Esophagus squamous epithelium (tissue), 5 donors: ENCODE measurements at places on chromosomes 3 and 15. TPM values are rescaled to one million over a fixed set of nuclear protein-coding genes. Genes with fewer than 3 reads are reported as not detected.

DNA sequence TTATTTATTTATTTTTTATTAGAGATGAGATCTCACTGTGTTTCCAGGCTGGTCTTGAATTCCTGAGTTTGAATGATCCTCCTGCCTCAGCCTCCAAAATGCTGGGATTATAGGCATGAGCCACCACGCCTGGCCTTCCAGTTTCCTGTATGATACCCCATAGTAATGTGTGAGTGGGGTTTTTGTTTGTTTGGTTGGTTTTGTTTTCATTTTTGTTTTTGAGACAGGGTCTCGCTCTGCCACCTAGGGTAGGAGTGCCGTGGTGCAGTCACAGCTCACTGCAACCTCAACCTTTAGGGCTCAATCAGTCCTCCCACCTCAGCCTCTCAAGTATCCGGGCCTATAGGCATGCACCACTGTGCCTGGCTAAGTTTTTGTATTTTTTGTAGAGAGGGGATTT, 30.9 kb downstream of the GOLM2 start:
- DNase-seq, result no peak

GUCA1C gene
- total RNA-seq, result not detected

C3orf85 gene
- total RNA-seq, result not detected

GPR15 gene
- total RNA-seq, result 2.7 TPM

DNA sequence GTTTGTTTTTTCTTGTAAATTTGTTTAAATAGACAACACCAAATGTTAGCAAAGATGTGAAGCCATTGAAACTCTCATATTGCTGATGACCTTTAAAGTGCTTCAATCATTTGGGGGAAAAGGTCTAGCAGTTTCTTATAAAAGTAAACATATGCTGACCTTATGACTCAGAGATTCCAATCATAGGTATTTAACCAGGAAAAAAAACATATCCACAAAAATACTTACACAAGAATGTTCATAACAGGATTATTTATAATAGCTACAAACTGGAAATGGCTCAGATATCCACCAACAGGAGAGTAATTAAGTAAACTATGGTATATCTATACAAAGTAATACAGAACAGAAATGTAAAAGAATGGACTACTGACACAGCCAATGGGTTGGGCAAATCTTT, 27.1 kb upstream of the RORA start:
- DNase-seq, result no peak

- DNase-seq, result no peak
Measured at GRCh38 chr3:9743548-9743947, 6.2 kb upstream of the OGG1 start.

DNA sequence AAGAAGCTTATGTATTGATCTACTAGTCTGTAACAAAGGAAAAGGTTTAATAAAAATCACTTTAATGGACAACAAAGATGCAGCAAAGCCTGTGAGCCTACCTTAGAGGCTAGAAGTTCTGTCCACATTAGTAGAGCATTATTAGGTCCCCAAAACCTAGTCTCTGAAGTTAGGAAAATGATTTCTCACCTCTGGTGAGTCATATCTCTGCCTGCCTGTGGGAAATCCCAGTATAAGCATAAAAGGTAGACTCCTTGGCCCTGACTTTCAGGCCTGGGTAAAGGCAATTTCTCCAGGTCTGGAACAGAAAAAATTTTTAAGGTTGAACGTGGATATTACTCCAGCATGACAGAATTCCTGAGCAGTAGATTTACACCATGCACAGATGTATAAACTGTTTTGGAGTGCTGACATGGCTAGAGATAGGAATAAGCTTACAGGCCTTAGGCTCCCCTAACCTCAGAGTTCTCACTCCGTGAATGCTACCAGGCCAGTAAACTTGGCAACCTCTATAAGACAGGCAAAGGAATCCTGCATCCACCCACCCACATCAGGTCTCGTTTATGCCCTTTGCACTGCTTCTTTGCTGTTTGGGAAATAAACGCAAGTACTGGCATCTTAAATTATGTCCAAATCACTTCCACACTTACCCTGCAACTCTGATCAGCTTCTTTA, 104.1 kb downstream of the SERPINI1 start:
- no peak for DNase-seq

DNA sequence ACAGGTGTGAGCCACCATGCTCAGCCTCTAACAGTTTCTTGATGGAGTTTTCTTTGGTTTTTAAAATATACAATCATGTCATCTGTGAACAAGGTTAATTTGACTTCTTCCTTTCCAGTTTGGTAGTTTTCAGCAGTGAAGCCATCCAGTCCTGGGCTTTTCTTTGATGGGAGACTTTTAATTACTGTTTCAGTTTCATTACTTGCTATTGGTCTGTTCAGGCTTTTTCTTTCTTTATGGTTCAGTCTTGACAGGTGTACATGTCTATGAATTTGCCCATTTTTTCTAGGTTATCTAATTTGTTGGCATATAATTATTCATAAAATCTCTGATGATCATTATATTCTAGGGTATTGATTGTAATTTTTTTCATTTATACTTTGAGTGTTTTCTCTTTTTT, 36.8 kb downstream of the PFN2 start:
- no peak for DNase-seq

GNAT1 gene
- total RNA-seq, result not detected

GRCh38 chr3:136276049-136276755, 26.1 kb downstream of the PCCB start:
- no peak for DNase-seq

DNA sequence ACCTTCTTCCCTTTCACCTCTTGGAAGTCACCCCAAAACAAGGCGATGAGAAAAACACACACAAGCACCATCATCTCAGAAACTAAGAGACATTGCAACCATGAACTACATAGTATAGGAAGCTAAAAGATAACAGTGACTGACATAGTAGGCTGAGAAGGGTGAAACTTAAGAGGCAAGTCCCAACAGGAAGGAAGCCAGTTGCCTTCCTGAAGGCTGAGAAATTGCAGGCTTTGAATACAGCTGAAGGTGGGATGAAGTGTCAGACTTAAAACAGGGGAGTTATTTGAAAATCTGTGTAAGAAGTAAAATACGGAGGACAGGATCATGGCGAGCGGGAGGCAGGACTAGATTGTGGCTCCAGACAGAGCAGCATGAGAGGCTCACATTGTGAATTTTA, 27.8 kb downstream of the SLC27A2 start:
- no peak for DNase-seq

NME9 gene
- total RNA-seq, result not detected

DNA sequence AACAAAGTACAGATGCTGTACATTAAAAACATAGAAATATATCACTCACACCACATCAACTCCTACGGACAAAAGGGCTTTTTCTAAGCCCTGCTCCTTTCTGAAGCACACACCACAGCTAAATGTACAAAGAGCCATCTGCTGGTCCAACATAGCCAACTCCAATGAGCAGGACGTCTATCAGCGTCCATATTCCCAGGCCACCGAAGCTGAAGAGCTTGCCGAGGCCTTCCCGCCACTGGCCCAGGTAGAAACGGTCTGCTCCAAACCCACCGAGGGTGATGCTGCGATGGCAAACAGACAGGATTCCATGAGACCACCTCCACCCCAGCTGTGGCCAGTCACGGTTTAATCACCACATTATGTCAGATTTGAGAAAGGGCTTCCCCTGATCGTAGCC, 9.8 kb downstream of the TM2D3 start:
- no peak for DNase-seq

- no peak for DNase-seq
Measured at GRCh38 chr3:135792174-135792573, 173.4 kb upstream of the PPP2R3A start.

CD47 gene
- 79.0 TPM for total RNA-seq

ANKRD34C gene
- total RNA-seq, result not detected

CDV3 gene
- total RNA-seq, result 119 TPM

HCLS1 gene
- total RNA-seq, result 9.0 TPM

GRCh38 chr3:117919621-117920020, 1115.0 kb downstream of the IGSF11 start:
- DNase-seq, result no peak

GRCh38 chr3:61192222-61192621, 59.0 kb downstream of the FHIT start:
- no peak for DNase-seq

GRCh38 chr3:52614689-52615088, 71.0 kb downstream of the PBRM1 start:
- DNase-seq, result no peak
